ENCODE measurements at places on chromosomes 7 and 10. TPM values are rescaled to one million over a fixed set of nuclear protein-coding genes. Genes with fewer than 3 reads are reported as not detected.
A peak's percentile ranks its signal among the peaks of the same experiment; 100 is the strongest.

GRCh38 chr10:44361109-44361508 lies 23.8 kb downstream of the CXCL12 start:
- no peak for DNase-seq

GRCh38 chr7:134532954-134533218 lies 5.5 kb downstream of the AKR1B10 start:
- no peak for DNase-seq

DNA sequence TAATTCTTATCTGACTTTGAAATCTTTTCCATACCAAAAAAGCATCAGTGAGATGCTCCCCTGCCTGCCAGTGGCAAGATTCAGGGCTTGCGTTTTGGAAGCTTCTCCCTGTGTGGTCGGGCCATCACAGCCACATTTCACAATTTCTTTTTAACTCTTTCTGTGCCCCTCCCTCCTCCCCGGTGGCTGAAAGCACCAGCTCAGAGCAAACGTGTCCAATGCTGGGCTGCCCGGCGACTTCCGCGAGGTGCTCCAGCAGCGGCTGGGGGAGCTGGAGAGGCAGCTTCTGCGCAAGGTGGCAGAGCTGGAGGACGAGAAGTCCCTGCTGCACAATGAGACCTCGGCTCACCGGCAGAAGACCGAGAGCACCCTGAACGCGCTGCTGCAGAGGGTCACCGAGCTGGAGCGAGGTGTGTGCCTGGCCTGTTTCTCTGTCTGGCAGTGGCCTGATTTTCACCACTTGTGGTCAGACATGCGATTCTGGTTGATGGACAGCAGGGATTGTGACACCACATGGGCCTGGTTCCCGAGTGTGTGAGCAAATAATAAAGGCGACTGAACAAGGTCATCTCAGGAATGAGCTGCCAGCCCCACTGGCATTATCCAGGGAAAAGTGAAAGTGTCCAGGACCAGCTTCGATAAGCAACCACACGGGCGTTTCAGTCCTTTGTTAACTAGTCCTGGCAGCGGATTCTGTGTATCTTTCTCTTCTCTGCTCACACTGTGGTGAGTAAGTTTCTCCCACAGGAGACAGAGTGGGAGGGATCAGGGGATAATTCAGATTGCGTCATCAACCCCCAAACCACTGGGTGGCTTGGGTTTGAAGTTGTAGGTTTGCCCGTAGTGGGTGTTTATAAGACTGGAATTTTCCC lies 2.6 kb downstream of the NPTX2 start:
- DNase-seq: peak; percentile 55

AGAP9 gene
- total RNA-seq: 23.7 TPM

RAPGEF5 gene
- total RNA-seq: 169 TPM

- DNase-seq: no peak
These were observed 136.1 kb upstream of the TNRC18 start for GRCh38 chr7:5559576-5560240.

- DNase-seq: no peak
These were observed 291.2 kb downstream of the POM121L12 start for GRCh38 chr7:53326634-53327033.

DNA sequence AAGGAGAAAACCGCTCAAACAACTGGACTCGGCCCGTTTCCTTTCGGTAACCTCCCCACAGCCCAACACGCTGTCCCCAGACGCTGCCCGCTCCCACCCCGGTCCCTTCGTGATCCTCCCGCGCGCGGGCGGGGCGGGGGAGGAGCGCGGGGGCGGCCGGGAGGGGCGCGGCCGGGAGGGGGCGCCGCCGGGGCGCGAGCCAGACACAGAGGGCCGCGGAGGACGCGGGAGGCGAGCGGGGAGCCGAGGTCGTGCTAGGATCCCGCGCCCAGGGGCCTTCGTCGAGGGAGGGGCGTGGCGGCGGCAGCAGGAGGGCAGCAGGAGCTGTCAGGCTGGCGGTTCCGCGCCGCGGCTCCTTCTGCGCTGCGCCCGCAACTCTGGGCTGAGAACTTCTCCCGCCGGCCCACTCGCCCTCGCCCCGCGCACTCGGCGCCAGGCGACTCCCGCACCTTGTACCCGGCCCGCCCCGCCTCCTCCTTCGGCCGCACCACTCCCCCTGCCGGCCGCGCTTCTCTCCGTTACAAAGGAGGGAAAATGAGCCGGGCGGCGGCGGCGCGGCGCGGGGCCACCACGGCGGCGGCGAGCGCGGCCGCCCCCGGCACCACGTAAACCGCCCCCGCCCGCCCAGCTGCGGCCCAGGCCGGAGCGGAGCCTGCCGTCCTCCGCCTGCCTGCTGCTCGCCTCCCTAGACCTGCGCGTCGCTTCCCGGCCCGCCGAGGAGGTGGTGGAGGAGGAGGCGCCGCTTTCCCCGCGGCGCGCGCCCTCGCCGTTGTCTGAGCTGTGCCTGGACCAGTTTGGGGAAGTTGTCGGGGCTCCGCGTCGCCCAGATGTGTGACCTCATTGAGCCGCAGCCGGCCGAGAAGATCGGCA lies at the start of gene CDK14:
CDK14 (plus strand) TSS at position 521 of the 870 bp plus-strand sequence; CDS start at position 828, 307 bp downstream.
- DNase-seq: peak; percentile 94

- DNase-seq: no peak
These were observed 139.5 kb upstream of the CHRM2 start for GRCh38 chr7:136728945-136729344.

Measured in glutamatergic neuron (in vitro differentiated cells).